ENCODE measurements at places on chromosomes 4 and X.

GRCh38 chrX:107713543-107714205 lies 61.9 kb downstream of the TSC22D3 start:
- DNase-seq, result no peak

- DNase-seq, result no peak
These were observed 21.1 kb downstream of the SLC25A53 start for GRCh38 chrX:104135677-104136076.

DNA sequence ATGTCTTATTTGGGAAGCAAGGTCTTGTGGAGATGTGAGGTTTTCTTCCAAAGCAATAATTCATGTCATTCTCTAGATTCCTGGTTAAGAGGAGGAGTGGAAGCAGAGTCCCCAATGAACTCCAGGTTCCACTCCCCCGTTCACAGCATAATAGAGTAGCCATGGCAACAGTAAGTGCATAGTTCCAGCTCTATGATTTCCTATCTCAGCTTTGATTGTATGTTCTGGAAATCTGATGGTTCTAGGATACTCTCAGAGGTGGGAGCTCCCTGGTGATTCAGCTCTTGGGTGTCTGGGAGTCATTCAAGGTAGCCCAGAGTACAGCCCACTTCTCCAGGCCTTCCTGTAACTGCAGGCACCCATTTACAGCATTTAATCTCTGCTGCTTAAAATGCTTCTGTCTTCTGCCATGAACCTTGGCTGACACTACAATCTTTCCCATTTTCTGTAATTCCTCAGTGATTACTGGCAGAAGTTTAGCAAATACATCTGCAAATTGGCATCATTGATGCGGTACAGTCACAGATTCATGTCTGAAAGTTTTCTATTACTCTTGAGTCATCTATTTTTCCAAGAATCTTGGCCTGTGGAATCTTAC lies 242.0 kb downstream of the MAPK10 start:
- no peak for DNase-seq

DNA sequence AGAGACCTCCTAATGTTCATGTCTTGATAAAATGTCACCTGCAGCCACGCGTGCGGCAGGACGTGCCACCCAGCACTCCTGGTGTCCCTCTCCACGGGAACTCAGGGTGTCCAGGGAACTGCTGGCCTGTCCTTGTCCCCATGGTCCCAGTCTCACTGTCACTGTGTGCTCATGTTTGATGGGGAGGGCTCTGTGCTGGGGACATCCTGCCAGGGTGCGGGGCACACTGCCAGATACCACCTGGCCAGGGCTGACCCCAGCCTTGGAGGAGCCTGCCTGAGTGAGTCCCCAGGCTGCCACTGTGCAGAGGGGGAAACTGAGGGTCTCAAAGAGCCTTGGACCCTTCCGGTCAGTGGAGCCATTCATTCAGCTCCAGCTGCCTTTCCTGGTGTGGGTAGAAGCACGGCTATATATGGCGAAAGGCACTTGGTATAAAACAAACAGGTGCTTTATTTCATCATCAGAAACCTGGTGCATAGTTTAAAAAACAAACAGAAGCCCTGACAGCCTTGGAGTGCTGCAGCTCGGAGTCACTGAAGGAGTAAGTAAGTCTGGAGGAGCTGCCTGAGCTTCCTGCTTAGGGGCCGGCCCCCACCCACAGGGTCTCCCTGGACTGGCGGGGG lies 33.0 kb downstream of the NOP14 start:
- no peak for DNase-seq

DNA sequence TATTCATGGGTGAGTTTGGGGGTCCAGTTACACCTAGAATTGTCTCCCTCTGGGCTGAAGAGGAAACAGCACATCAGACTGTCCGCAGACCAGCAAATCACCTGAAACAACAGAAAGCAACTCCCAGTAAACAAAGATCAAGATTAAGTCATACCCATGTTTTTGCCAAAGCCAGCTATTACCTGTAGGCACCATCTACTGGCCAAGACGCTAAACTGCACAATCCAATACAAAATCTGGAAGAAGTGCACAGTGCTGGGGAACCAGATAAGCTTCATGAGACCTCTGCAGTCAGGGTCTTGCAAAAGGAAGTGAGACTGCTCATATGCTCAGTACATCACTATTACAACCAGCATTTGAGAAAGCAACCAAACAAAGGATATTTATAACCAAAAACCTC lies 157.5 kb upstream of the ITM2A start:
- no peak for DNase-seq

- DNase-seq, result no peak
These were observed 1.5 kb downstream of the CCNG2 start for GRCh38 chr4:77158487-77158861.

DNA sequence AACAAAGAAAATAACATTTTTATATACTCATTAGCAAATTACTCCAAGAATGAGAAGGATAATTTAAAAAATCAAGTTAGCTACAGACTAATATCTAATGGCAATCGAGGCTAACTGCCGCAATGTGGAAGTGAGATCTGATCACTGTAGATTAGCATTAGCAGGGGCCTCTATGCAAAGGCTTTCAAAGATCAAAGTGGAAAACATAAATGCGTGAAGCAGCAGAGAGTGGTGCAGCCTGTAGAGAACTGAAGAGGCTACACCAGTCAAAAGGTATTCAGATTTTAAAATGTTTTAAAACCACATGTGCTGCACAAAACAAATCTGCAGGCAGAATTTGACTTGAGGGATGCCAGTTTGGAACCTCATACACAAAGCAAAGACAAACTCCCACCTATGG lies 24.0 kb upstream of the RAP1GDS1 start:
- DNase-seq, result no peak

DNA sequence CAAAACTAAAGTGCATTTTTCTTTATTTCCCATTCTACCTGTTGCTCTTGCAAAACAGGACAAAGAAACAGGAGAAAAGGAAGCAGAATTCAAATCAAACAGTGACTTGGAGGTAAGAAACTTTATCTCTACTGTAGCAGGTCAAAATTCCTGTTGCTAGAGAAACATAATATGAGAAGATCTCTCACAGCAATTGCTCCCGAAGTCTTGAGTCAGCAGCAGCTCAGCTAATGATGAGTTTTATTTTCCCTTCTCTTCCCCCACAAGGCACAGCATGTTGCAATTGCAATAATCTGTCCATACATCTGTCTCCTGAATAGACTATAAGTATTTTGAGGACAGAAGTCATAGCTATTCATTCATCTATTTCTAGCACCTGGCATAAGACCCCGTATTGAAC lies 112.7 kb downstream of the CLNK start:
- DNase-seq, result no peak

- no peak for DNase-seq
These were observed 1027.0 kb downstream of the STIM2 start for GRCh38 chr4:27887646-27888045.

- no peak for DNase-seq
These were observed 110.6 kb downstream of the MBNL3 start for GRCh38 chrX:132378281-132378680.

All from NCI-H2107 (cell line).